ENCODE measurements at places on chromosomes 7 and 10.

GRCh38 chr7:68547799-68548198 lies 1050.5 kb upstream of the AUTS2 start:
- DNase-seq: no peak

- no peak for DNase-seq
Measured at GRCh38 chr10:133422807-133423771, 1.3 kb downstream of the SPRN start.

- no peak for DNase-seq
Measured at GRCh38 chr7:154638286-154638685, 364.6 kb downstream of the PAXIP1 start.

DNA sequence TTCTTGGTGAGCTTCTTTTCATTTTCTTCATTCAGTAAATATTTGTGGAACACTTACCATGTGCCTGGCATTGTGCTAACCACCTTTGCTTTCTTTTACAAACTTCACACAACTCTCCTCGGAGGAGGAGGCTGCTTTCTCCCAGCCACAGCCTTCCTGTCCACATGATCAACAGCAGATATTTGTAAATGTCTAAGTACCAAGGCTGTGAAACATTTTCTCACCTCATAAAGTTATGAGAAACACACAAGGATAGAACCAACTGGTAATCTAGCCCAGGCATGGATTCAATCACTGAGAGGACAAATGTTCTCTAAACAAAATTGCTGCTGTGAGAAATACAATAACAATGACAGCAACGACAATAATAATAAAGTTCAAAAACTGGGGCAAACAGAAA lies 3.9 kb downstream of the CTTNBP2 start:
- no peak for DNase-seq

Data from stimulated activated CD8-positive, alpha-beta memory T cell treated with anti-CD3 and anti-CD28 coated beads, Interleukin-15, amount 100 ng/mL, for 4 hours (primary cell).